ENCODE measurements at places on chromosomes 7 and 10. TPM values are rescaled to one million over a fixed set of nuclear protein-coding genes. Genes with fewer than 3 reads are reported as not detected.

The NACAD gene
- 0.40 TPM for total RNA-seq

The CTAGE15 gene
- total RNA-seq: not detected

The LRRC61 gene
- 27.4 TPM for total RNA-seq

The CC2D2B gene
- total RNA-seq: not detected

The THSD7A gene
- total RNA-seq: not detected

The H2BK1 gene
- not detected for total RNA-seq

The PRKCQ gene
- total RNA-seq: 44.8 TPM

The CASD1 gene
- total RNA-seq: 20.7 TPM

The ADAM12 gene
- 0.15 TPM for total RNA-seq

The UCN3 gene
- total RNA-seq: not detected

The INMT gene
- total RNA-seq: not detected

The PON1 gene
- not detected for total RNA-seq

The TAS2R41 gene
- not detected for total RNA-seq

The TSPAN13 gene
- total RNA-seq: 0.90 TPM

The PRSS37 gene
- not detected for total RNA-seq

The ACTR3C gene
- 4.7 TPM for total RNA-seq

The MRLN gene
- not detected for total RNA-seq

The NPY4R gene
- total RNA-seq: not detected

The MBL2 gene
- total RNA-seq: not detected

The GOT1 gene
- total RNA-seq: 41.4 TPM

The C7orf25 gene
- total RNA-seq: 6.8 TPM

The ELN gene
- total RNA-seq: not detected

The ZNF503 gene
- total RNA-seq: 0.36 TPM

The CDC14C gene
- not detected for total RNA-seq

The SSC4D gene
- total RNA-seq: 0.40 TPM

The SCD gene
- 151 TPM for total RNA-seq

The GIMAP8 gene
- total RNA-seq: 7.5 TPM

The PKD2L1 gene
- not detected for total RNA-seq

The SUMF2 gene
- 145 TPM for total RNA-seq

The SLC13A4 gene
- total RNA-seq: not detected

The NKX1-2 gene
- not detected for total RNA-seq

The CCDC172 gene
- total RNA-seq: not detected

The SEMA3D gene
- total RNA-seq: not detected

The GDF10 gene
- 0.89 TPM for total RNA-seq

The SPAM1 gene
- total RNA-seq: not detected

The C10orf53 gene
- total RNA-seq: not detected

The FAM24B gene
- total RNA-seq: 9.8 TPM

The GJD4 gene
- total RNA-seq: not detected

The LRRD1 gene
- not detected for total RNA-seq

The SLC18A3 gene
- not detected for total RNA-seq

The CFAP46 gene
- total RNA-seq: not detected

Measured in activated CD8-positive, alpha-beta memory T cell treated with anti-CD3 and anti-CD28 coated beads for 36 hours (primary cell).